ENCODE measurements at places on chromosomes 1 and 21.

GRCh38 chr1:7754234-7754633 lies 16.9 kb upstream of the VAMP3 start:
- ATAC-seq, result no peak

DNA sequence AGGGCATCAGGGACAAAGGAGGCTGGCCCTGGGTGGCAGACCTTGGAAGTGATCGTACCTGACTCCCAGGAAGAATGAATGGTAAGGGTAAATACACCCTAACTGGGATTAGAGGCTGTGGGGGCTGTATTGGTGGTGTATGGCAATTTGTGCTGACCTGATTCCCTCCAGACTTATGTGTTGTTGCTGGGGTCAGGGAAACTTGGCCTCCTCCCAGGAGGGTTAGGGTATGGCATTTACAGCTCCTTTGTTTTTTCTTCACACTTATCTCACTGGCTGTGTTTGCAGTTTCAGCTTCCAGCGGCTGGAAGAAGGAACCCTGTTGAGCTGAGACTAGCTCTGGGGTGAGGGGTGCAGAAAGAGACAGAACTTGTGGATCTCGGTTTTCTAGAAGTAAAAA lies 8.2 kb downstream of the VANGL1 start:
- no peak for ATAC-seq

- ATAC-seq, result no peak
These were observed 226.3 kb downstream of the SETD4 start for GRCh38 chr21:35833991-35834390.

GRCh38 chr1:150895618-150896017 lies 8.7 kb downstream of the CTXND2 start:
- no peak for ATAC-seq

DNA sequence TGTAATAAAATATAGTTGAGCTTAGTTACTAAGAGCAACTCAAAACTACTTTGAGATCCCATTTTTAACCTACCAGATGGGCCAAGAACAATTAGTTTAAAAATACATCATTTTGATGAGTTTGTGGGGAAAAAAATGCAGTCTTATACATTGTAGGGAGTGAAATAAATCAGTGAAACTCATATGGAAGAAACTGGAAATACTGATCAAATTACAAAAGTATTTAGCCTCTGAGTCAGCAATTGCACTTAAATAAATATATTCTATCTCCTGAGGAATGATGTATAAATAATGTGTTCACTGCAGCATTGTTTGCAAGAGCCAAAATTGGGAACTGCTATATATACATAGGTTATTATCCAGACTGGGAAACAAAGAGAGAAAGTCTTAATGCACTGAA lies 4.6 kb upstream of the SMCP start:
- no peak for ATAC-seq

DNA sequence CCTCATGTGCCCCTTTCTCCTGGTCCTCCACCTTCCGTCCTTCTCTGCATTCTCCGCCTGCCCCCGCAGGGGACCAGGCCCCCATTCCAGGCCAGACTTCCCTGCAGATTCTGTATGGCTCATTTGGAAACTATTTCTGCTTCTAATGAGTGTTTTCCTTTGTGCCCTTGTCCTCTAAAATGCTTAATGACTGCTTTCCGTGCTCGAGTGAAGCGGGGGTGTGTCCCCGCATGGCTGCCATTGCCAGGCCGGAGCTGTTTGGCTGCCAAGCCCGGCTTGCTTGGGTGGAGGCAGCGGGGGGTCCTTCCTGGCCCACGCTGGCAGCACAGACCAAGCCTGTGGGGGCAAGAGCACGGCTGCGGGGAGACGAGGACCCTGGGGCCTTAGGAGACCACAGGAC lies 299.3 kb upstream of the VAMP3 start:
- no peak for ATAC-seq

DNA sequence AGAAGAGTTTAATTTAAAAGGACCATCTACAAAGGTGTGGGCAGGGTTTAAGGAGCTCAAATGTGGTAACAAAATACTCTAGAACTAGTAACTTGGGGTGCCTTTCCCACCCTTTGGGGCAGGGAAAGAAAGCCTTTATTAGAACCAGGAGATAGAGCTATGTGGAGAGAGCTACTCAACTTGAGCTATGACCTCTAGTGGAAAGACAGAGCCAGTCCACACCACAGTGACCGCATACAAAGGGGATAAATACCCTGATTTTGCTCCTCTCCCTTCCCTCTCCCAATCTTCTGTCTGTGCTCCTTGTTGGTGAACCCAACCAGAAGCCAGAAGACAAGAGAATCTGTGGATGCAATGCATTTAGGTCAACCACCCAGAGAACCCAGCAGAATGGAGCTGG lies 54.4 kb upstream of the JAK1 start:
- ATAC-seq, result no peak

DNA sequence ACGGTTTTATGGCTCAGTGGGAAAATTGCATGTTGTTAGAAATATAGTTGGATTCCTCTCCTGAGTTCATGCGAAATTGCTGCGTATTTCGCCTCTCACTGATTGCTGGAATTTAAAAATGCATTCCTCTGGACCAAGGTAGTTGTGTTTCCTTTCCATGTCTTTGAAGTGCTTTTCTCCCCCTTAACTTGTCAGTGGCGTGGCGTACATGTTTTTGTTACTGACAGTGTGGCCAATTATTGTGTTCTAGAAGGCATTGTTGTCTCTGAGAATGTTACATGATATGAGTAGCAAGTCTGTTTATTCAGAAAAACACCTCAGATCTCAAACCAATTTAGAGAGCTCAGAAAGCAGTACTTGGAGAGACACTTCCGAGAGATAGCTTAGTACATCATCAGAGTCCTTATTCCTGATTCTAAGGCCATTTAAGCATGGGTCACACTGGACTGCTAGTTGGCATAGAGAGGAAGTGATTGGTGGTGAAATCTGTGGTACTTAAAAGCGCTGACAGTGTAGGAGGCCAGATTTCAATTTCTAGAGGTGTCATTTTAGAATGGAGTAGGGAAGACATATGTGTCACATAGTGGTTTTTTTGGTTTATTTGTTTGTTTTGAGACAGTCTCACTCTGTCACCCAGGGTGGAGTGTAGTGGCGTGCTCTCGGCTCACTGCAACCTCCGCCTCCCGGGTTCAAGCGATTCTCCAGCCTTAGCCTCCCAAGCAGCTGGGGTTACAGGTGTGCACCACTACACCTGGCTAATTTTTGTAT lies 184.4 kb downstream of the RYR2 start:
- no peak for ATAC-seq

- no peak for ATAC-seq
These were observed 134.7 kb downstream of the ST6GALNAC3 start for GRCh38 chr1:76209238-76209637.

DNA sequence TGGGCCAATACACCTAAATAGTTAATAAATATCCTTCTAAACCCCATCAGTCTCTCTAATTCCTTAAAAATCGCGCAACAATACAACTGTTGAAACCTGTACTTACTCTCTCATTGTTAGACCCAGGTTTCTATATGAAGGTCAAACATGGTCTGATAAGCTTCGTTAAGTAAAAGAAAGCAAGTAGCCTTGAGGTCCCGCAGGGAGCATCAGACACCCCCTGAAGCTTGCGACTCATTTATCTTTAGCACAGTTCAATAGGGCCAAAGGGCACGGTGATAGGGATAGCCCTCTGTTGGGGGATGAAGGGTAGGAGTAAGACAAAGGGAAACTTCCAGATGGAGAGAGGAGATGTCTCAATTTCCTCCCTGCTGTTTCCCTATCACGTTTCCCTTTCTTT lies 27.3 kb upstream of the THEM4 start:
- no peak for ATAC-seq
